NCI-H510A treated with DMSO at 0.1 percent for 48 hours (cell line): ENCODE measurements at places on chromosomes 6 and 20.

DNA sequence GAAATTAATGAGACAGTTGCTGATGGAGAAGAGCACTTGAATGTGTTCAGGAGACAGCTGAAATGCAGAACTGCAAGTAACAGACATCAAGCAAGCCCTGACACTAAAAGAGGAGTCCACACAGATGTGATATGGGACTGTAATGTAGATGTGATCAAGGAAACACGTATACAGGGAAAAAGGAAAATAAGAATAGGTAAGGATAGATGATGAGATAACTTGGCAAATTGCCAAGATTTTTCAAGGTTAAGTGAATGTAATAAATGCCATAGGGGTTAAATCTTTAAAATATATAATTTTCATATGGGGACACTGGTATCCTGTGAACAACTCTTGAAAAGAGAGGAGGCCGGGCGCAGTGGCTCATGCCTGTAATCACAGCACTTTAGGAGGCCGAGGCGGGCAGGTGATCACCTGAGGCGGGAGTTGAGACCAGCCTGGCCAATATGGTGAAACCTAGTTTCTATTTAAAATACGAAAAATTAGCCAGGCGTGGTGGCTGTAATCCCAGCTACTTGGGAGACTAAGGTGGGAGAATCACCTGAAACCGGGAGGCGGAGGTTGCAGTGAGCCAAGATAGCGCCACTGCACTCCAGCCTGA lies 7.2 kb upstream of the SNX14 start:
- no peak for DNase-seq

DNA sequence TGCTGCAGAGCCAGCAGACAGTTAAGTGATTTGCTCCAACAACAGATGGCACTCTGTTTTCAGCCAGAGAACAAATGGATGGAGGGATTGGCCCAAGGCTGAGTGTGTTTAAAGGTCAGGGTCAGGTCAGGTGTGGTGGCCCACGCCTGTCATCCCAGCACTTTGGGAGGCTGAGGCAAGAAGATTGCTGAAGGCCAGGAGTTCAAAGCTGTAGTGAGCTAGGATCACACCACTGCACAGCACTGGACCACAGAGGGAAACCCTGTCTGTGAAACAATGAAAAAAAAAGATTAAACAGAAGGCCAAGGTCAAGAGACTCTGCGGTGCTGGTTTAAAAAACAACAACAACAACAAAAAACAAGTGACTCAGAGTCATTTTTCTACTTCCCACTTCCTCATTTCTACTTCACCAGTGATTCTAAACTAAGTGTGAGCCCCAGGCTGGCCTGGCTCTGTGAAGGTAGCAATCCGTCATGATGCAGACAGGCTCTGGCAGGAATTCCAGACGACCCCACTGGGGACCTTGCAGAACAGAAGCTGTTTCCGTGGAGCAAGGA lies 42.5 kb upstream of the ARMC2 start:
- DNase-seq = no peak

- no peak for DNase-seq
These were observed 61.7 kb downstream of the METTL24 start for GRCh38 chr6:110296241-110297025.

DNA sequence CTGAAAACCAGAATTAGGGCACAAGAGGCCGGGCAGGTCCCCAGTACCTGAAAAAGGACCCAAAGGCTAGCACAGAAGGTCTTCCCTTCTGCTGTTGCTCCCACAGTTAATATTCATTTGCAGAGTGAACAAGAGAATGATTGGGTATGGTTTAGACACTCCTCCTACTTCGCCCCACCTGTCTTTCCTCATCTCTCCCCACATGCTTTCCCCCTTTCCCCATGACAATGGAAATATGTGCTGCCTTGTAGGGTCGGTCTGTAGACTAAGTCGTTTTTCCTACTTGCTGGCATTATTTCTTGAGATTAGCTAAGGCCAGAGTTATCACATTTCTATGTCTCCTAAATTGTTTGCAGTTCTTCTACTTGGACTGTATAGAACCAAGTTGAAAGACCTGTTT lies 181.9 kb downstream of the PDE7B start:
- no peak for DNase-seq

DNA sequence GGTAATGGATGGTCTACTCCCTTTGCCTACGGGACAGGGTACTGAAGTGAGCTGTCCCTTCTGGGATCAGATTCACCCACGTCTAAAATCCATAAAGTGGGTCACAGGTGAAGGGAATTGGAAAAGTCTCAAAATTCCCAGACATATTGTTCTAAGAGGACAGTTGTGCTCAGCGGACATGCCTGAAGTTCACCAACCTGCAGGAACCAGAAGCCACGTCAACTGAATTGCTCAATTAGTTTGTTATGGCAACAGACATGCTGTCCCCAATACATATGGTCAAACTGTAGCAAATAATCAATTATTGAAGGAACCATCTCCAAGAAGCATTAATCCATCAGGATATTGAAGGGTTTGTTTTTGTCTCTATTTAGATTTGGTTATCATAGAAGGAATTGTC lies 190.2 kb downstream of the FRK start:
- DNase-seq = no peak

GRCh38 chr20:8700756-8701155 lies 368.1 kb upstream of the PLCB4 start:
- DNase-seq = no peak

DNA sequence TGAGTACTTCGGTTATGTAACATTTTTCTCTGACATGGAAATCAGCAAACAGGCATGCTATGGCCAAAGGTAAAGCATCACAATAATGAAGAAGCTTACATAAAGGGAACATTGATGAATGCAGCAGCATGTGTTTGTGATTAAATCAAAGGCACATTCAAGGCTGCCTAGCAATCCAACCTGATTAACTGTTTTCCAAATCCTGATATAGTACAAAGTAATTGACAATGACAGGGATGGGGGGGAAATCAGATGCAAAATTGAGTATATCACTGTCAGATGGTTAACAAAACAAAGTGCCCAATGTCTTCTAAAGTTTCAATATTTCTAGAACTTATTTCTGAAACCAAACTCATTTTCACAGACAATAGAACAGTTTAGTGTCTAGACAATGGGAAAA lies 39.2 kb upstream of the B3GAT2 start:
- DNase-seq = no peak

- no peak for DNase-seq
These were observed 17.2 kb upstream of the MYT1 start for GRCh38 chr20:64146936-64147477.

DNA sequence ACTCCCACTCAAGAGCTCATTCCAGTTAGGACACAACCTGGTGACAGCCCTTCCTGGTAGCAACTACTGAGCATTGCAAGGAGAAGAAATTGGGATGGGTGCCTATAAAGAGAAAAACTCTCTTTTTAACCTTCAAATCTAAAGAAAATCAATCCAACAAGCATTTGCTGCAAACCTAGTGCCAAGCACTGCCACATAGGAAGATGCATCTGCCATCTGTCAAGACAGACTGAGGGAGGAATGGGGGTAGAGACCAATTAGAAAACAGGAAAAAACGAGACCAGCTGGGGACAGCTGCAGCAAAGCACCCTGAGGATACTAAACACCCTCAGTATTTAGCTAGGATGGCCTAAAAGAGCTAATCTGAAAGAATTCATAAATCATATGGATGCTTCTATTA lies 27.9 kb downstream of the HLA-DMB start:
- DNase-seq = no peak

GRCh38 chr20:16759181-16759563 lies 11.0 kb downstream of the OTOR start:
- DNase-seq = no peak

GRCh38 chr6:13380761-13381160 lies 52.4 kb upstream of the TBC1D7 start:
- DNase-seq = no peak

- no peak for DNase-seq
These were observed 146.7 kb upstream of the ID4 start for GRCh38 chr6:19690325-19691075.

- DNase-seq = no peak
These were observed 2.5 kb upstream of the HLA-DRA start for GRCh38 chr6:32436995-32437836.
